LNCaP clone FGC (cell line): ENCODE measurements at places on chromosomes 5 and 9.

- no peak for DNase-seq
Observed at GRCh38 chr5:137101544-137101943, 397.6 kb downstream of the SPOCK1 start.

- DNase-seq = no peak
Observed at GRCh38 chr5:178675922-178676321, 49.1 kb upstream of the CLK4 start.

GRCh38 chr5:77194762-77195161, 15.7 kb upstream of the PDE8B start:
- DNase-seq = no peak

- no peak for DNase-seq
Observed at GRCh38 chr9:106334081-106334480, 528.9 kb upstream of the ZNF462 start.

- DNase-seq = no peak
Observed at GRCh38 chr5:55102348-55102747, at the start of gene GZMA. Gene GZMA (plus strand): TSS chr5:55102646. CDS start chr5:55102683, 37 bp downstream.

GRCh38 chr5:126358525-126358924, 64.7 kb upstream of the GRAMD2B start:
- DNase-seq = no peak

GRCh38 chr5:39714036-39714698, 289.4 kb upstream of the DAB2 start:
- peak; percentile 67 for DNase-seq

DNA sequence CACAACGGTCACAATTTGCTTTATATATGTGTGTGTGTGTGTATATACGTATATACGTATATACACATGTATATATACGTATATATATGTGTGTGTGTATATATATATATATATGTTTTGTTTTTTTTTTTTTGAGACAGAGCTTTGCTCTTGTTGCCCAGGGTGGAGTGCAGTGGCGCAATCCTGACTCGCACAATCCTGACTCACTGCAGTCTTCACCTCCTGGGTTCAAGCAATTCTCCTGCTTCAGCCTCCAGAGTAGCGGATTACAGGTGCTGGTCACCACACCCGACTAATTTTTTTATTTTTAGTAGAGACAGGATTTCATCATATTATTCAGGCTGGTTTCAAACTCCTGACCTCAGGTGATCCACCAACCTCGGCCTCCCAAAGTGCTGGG, 3.1 kb downstream of the RNF38 start:
- no peak for DNase-seq

- no peak for DNase-seq
Observed at GRCh38 chr5:93894601-93895354, 153.4 kb upstream of the POU5F2 start.

GRCh38 chr5:15393146-15393545, 106.8 kb upstream of the FBXL7 start:
- no peak for DNase-seq

GRCh38 chr9:104514901-104515300, 10.8 kb downstream of the OR13F1 start:
- DNase-seq = no peak

DNA sequence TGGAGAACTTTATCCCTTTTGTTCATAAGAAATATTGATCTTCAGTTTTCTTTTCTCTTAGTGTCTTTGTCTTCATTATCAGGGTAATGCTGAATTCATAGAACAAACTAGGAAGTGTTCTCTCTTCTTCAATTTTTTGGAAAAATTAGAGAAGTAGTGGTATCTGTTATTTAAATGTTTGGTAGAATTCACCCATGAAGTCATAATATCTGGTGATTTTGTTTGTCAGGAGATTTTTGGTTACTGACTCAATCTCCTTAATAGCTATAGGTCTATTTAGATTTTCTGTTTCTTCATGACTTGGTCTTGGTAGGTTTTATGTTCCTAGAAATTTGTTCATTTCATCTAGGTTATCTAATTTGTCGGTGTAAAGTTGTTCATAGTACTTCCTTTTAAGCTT, 45.4 kb upstream of the STARD4 start:
- DNase-seq = no peak

GRCh38 chr5:78534905-78535200, 113.7 kb downstream of the LHFPL2 start:
- DNase-seq = no peak

DNA sequence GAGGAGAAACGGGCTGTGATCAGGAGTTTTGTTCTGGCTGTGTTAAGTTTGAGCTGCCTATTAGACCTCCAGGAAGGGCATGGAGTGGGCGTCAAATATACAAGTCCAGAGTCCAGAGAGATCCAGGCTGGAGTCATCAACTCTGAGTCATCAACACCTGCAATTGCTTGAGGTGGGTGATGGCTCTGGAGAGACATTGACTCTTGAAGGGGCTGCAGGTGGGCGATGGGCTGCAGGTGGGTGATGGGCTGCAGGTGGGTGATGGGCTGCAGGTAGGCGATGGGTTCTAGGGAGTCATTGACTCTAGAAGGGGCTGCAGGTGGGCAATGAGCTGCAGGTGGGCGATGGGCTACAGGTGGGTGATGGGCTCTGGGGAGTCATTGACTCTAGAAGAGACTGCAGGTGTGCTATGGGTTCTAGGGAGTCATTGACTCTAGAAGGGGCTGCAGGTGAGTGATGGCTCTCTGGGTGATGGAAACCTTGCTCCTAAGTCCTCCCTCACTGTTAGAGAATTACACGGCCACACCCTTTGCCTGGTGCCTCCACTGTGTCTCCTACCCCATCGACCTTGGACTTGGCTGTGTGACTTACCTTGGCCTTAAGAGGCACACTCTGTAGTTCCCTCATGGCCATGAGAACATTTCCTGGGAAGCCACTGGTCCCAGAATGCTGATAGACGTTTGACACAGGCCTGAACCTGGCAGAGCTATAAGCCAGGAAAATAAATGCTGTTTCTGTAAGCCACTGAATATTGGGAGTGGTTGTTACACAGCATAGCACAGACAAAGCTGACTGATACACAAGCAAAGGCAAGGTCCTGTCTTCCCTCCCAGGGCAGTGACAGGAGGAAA, 10.4 kb upstream of the FIBCD1 start:
- no peak for DNase-seq

- no peak for DNase-seq
Observed at GRCh38 chr9:130171226-130172148, 717 bp upstream of the NCS1 start.

DNA sequence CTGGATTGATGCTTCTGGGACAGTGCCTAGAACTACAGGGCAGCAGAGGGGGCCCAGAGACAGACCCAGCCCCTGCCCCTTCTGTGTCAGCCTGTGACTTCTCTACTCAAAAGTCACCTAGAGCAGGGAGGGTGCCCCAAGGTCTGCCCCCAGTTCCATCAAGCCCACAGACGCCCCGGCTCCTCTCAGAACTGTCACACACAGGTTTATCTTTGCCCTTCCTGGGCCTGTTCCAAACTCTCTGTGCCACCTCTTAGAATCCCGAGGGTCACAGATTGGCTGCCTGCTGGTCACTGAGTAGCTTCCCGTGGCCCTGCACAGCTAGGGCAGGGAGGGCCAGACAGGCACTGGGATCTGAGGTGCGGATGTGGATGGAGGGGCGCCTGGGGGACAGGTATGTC, 1.7 kb downstream of the RGS14 start:
- DNase-seq = no peak

DNA sequence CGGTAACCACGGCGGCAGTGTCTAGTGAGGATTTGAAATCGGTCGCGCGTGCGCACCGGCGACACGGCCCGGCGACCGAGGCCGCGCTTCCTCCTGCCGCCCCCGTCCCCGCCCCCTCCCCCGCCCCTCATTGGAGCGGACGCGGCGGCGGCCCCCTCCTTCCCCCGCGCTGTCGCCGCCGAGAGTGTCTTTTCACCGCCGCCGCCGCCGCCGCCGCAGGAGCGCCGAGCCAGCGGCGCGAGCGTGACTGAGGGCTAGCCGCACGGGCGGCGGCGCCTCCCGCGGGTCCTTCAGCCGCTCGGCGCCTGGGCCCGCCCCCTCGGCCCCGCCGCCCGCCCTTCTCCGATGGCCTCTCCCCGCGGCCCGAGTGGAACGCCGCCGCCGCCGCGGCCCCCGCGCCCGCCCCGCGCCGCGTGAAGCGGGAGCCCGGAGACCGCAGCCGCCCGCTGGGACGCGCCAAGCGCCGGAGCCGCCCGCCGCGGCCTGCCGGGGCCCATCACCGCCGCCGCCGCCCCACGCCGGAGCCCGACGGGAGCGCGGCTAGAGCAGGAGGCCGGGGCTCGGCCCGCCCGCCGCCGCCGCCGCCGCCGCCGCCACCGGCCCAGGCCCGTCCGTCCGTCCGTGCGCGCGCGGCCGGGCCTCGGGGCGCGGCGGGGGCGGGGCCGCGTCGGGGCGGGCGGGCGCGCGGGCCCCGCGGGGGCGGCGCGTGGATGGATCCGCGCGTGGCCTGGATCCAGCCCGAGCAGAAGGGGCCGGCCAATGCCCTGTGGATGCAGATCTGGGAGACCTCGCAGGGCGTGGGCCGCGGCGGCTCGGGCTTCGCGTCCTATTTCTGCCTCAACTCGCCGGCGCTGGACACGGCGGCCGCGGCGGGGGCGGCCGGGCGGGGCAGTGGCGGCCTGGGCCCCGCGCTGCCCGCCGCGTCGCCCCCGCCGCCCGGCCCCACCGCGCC, at the start of gene TENT4A:
TENT4A (plus strand) TSS at position 159 of the 952 bp plus-strand sequence; CDS start at position 711, 552 bp downstream.
- DNase-seq = no peak

- DNase-seq = no peak
Observed at GRCh38 chr5:36418152-36418979, 116.7 kb upstream of the RANBP3L start.

- DNase-seq = no peak
Observed at GRCh38 chr5:14252793-14253192, 109.7 kb downstream of the TRIO start.

- no peak for DNase-seq
Observed at GRCh38 chr5:167786871-167787578, 504.4 kb upstream of the WWC1 start.

- no peak for DNase-seq
Observed at GRCh38 chr5:6493681-6494454, 45.2 kb downstream of the UBE2QL1 start.
